Bronchial epithelial cell (primary cell): ENCODE measurements at places on chromosomes 11 and 22.

GRCh38 chr11:130314184-130314749 is 450 bp downstream of the ZBTB44 start:
- DNase-seq, result no peak

GRCh38 chr11:8022876-8023275 is 35.7 kb downstream of the EIF3F start:
- DNase-seq, result no peak

DNA sequence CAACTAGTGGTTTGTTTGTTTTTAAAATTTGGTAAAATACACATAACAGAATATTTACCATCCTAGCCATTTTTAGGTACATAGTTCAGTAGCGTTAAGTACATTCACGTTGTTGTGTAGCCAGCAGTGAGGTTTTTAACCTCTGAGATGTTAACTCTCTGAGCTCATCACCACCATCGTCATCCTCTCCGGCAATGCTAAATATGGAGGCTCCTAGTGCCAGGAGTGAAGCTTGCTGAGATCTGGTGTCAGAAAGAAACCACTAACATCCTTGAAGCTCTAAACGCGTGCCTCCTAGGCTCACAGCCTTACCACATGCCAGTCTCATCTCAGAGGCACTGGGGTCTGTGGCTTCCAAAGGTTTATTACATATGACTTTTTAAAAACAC is 330.2 kb upstream of the B3GAT1 start:
- DNase-seq, result no peak

- DNase-seq, result no peak
These were observed 4.0 kb downstream of the VWCE start for GRCh38 chr11:61290905-61291690.

- peak; percentile 36 for DNase-seq
These were observed 565 bp downstream of the GAS2L1 start for GRCh38 chr22:29306835-29307595.

- DNase-seq, result no peak
These were observed 744.7 kb upstream of the CCDC179 start for GRCh38 chr11:23604966-23605365.

DNA sequence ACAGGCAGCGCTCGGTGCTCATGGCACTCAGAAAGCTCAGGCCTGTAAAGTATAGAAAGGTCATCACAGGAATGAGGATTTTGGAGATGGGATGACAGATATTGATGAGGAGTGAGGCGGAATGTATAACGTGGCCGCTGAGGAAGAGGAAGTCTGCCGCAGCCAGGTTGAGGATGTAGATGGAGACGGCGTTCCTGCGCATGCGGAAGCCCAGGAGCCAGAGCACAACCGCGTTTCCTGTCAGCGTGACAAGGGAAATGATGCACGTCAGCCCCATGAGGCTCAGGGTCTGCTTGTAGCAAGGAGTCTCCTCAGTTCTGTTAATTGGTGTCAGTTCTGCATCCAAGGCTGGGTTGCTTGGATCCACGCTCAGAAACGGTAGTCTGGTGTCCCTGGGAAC is 33.1 kb upstream of the MRGPRX1 start:
- no peak for DNase-seq

- no peak for DNase-seq
These were observed 29.1 kb upstream of the PANX2 start for GRCh38 chr22:50141462-50141861.

DNA sequence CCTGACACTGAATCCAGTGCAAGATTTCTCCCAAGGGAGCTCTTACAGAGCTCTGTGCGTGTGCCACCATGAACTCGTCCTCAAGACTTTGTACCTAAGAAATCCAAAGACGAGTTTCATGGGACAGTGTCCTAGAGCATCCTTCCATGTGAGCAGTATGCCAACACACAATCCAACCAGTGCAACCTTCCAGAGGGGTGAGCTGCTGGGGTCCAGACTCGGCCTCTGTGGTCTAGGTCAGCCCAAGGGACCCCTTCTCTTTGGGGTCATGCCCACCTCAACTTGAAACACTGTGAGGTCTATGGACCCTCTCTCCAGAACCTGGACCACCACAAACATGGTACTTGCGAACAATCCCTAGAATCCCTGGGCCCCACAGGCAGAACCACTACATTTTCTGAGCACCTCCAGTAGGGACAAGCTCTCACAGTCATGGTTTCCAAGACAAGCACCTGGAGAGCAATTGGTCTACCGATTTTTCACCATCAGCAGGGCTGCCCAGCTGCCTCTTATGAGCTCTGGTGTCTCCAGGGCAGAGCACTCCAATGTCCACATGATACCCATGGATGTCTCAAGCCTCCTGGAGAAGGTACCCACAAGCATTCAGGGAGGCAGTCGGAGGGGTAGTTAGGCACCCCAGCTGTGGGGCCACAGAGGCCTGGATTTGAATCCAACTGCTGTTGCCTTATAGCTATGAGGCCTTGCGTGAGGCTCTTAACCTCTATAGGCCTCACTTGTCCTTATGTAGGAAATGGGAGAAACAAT is 7.7 kb downstream of the CHST1 start:
- DNase-seq, result no peak

DNA sequence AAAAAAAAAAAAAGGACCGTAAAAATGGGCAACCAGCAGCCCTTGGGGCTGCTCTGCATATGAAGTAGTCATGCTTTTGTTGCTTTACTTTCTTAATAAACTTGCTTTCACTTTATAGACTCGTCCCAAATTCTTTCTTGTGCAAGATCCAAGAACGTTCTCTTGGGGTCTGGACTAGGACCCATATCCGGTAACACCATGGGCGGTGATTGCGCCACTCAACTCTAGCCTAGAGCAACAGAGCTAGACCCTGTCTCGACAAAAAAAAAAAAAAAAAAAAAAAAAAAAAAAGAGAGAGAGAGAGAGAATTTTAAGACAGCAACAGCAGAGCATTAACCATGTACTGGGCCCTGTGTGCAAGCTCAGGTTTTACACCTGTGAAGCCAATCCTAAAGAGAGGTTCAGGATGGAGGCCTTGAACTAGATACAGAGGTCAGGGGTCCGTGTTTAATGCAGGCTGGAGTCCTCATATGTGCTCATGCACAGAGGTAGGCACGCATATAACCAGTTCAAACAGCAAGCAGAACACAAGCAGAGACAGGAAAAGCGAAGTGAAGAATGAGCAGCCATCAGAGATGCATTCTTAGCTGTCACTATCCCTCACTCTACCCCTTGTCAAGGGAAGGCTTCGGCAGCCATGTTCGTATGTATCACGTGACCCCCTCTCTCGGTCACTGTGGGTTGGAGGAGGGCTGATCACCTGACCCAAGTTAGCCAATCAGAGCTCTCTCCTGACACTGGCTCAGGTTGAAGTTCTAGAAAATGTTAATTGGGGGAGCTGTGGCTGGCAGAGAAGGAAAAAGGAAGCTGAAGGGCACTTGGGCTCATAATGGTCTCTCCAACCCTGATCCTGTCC is 16.7 kb upstream of the SYT12 start:
- no peak for DNase-seq

DNA sequence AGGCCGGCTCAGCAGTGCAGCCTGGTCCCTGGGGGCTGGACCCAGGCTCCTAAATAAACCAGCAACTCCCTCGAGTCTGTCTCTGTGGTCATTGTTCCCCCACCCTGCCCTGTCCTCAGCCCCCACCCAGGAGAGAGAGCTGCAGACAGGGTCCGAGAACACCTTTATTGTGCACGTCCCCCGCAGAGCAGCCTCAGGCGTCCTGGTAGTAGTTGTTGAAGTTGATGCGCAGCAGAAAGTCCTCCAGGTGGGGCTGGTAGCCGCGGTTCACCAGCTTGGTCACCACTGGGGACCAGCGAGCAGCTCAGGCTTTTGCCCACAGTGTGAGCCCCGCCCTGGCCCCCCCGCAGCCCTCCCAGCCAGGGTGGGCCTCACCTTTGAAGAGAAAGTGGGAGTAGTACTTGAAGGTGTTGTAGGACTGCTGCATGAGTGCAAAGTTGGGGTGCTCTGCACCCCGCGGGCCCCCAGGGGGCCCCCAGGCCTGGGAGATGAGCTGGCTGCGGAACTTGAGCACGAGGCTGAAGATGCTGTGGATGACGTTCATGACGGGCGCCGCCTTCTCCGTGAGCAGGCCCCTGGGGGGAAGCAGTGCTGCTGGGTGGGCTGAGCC is 16.8 kb downstream of the SELENOO start:
- DNase-seq, result no peak

DNA sequence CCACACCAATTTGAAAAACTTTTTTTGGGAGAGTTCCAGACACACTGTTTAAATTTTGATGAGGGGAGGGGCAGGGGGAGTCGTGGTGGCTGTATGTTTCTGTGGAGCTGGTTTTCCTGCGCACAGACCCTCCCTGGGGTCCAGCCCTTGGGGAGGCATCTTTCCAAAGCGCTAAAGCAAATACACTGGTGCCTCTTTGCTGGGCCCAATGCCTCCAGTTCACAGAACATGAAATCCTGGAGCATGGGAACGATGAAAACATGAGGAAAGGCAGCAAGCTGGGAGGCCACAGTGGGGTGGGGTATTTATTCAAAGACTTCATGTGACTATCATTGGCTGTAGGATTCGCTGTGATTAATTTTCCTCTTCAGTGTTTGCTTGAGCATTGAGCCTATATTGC is 135.3 kb downstream of the CCDC34 start:
- DNase-seq, result no peak

DNA sequence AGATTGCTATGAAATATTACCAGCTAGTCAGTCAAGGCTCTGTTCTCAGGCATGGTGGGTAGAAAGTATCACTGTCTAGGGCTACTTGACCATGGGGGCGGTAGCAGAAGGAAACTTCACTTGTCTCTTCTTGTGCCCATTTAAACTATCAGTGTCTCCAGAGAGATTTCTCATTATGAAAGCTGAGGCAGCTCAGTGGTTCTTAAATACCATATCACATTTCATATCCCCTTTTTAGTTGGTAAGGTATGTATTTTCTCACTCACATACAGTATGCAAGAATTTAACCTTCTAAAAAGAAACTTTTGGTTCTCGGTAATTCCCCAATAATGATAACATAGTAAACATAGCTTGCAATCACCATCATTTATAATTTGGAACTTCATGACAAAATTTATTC is 1180.0 kb upstream of the TENM4 start:
- no peak for DNase-seq

DNA sequence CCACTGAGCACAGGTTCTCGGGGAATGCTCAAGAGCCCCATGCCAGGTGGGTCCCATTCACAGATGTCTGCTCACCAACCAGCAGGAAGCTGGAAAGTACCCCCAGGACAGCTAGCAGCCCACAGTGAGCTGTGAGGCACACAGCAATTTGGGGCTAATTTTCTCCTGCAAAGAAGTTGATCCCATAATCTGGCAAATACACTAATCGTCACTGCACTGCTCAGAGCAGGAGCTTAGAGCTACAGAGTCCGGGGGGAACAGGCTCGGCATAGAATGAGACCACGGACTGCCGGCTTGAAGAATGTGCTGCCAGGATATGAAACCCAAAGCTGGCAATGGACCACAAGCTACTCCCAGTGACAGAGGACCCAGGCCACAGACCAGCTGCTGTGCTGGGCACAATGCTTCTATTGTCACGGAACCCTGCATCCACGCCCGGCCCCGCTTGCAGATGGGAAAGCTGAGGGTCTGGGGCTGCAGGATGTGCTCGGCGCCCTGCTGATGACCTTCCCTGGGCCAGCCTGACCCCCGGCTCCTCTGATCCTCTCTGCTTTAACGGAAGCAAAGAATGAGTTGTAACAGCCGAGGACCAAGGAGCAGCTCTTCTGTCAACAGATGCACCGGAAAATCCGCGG is 239.7 kb downstream of the CTTN start:
- DNase-seq, result no peak

- no peak for DNase-seq
These were observed 25.9 kb downstream of the PPM1F start for GRCh38 chr22:21926728-21927127.

GRCh38 chr11:8719211-8719649 is 36.6 kb downstream of the RPL27A start:
- DNase-seq, result peak; percentile 93
